D341Med (cell line): ENCODE measurements at places on chromosomes 2 and 18.

GRCh38 chr2:141557329-141558095, 573.3 kb downstream of the LRP1B start:
- DNase-seq = no peak

GRCh38 chr2:19744456-19745199, 157.2 kb downstream of the TTC32 start:
- DNase-seq = no peak

- no peak for DNase-seq
Measured at GRCh38 chr18:77223653-77224052, 26.0 kb upstream of the GALR1 start.

DNA sequence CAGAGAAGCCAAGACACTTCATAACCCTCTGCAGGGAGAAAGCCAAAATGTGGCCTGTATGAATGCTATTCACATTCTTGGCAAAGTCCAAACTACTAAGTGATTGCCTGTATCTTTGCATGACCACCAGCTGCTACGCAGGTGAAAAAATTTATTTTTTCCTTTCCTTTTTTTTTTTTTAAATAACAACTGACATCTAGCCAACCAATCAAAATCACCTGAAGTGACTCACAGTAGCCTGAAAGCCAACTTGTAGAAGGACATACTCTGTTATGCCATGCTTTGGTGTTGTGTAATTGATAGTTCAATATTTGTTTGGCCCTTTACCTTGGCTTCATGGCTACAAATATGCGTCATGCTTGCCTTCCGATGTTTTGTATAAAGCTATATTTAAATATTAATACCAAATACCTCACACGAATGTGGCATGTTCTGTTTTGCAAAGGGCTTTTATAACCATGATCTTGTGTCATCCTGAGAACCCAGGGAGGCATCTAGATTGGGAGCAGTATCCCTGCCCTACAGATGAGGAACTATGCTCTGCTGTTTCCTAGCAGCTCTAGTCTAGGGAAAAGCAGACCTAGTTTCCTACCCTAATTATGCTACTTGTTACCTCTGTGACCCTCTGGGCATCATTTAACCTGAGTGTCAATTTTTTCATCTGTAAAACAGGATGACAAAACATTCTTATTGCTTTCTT, 102.1 kb downstream of the MYOM1 start:
- DNase-seq = no peak

- DNase-seq = no peak
Measured at GRCh38 chr2:84288293-84288692, 170.8 kb downstream of the SUCLG1 start.

- no peak for DNase-seq
Measured at GRCh38 chr2:38875227-38875575, 533 bp downstream of the DHX57 start.

GRCh38 chr2:16633621-16634430, 31.8 kb downstream of the CYRIA start:
- no peak for DNase-seq

DNA sequence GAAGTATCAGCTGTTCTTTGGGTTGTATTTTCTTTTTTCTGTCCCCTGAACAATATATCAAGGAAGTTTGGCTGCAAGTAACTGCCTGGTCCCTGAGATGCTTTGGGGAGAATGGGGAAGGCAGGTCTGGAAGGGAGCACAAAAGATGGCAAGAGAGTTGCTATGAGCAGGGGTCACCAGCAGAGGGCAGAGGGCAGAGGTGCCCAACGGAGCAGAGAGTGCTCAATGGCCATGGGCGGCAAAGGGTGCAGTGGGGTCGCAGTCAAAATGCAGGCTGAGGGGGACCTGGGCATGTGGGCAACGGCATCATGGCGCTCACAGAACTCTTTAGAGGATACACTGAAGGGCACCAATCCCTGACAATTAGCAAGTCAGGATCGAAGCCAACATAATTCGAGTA, 107.7 kb upstream of the ATP8B1 start:
- DNase-seq = no peak

- no peak for DNase-seq
Measured at GRCh38 chr2:241126201-241126611, 23.1 kb downstream of the PASK start.

- DNase-seq = no peak
Measured at GRCh38 chr2:9877026-9877425, 33.8 kb downstream of the TAF1B start.

DNA sequence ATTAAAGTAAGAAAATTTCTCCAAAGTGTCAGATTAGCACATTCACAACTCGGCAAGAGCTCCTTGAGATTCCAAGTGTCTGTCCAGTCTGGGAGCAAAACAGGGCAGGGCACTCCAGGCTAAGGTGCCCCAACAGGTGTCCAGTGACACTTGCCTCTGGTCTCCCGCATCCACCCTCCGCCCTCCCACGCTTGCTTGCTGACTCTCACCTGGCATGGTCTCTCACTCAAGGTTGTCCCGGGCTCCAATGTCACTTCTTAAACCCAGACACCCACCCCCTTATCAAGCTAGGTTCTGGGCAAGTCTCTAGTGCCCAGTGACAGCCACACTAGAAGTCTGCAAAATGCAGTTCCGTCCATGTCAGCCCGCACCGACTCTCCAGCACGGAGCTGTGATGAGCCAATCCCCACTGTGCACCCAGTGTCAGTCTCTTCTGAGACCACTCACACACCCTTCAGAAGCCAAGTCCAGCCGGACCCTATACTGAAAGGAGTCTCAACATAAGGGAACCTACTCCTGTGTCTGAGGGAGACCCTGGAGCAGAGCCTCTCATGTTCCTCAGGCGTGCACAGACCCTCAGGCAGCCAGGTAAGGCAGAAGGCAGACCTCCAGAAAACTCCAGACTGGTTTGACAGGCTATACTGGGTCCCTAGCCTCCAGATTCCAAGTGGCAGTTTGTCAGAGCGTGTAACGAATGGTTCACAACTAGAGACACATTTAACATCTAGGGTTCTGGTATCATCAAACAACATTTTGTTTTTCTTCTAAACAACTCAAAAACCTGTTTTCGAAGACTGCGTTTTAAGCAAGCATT, 45.6 kb downstream of the HDLBP start:
- DNase-seq = no peak

DNA sequence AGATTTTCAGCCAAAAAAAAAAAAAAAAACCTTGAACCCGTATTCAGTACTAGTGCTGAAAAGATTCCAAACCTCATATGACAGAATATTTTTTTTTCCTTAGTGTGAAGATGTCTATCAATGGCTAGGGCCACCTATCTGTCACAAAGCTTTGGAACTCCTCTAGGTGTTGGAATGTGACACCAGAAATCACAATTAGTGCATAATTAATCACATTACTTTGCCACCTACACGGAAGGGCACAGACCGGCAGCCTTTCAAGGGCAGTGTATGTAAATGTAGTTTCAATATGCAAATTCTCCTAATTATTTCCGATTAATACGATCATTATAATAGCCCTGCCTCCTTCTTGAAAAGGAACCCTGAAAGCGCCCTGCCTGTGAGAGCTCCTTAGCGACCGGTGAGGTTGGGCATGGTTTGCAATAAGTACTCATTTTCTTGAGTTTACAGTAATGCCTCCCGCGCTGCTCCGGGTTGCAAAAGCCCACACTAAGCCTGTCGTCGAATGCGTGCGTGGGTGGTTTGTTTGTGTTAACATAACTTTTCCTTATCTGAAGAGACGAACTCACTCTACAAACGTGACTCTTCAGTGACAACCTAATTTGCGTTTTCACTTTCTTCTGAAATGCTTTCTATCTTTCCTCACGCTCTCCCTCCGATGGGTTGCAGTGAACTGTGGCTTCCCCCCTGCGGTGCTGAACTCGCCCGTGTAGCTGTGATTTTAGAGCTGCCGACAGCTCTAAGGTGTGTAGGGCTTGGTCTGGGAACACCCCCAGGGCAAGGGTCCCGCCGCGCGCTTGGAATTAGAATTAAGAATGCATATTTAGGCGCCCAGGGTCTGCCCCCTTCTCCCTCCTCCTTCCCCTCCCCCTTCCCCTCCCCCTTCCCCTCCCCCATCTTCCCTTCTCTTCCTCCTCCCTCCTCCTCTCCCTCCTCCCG, 765 bp upstream of the ID2 start:
- peak; percentile 51 for DNase-seq

DNA sequence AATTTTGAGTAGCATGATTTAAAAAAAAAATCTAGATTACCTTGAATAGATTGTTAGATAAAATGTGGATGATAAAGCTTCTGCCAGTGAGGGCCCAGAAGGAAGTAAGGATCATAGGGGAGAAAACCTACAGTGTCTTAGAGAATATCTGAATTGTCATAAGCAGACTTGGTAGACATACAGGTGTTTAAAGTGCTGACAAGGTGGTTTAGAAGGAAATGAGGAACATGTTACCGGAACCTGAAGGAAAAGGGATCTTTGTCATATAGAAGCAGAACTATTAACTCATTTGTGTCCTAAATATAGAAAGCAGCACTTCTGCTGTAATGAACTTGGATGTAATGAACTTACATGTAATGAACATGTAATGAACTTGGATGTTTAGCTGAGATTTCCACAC, 94.9 kb upstream of the TTC27 start:
- no peak for DNase-seq

GRCh38 chr2:98016908-98017670, 21.3 kb upstream of the TMEM131 start:
- DNase-seq = no peak

GRCh38 chr18:22813648-22814328, 119.3 kb upstream of the RBBP8 start:
- peak; percentile 69 for DNase-seq

DNA sequence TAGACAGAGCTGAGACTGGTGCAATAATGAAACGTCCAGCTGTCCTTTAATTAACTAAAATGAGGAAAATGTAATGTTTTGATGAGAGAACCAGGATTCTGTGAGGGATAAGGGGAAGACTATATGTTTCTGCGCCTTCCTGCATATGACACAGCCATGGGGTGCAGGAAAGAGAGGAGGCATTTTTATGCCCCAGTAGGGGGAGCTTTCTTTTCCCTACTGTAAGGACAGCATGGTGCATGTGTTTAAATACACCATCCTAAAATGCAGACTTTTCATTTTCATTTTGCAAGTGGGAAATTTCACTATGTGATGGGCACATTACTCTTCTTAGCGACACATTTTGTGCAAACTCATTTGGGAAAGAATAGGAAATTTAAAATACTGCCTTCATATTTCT, 446.1 kb downstream of the ARHGAP15 start:
- DNase-seq = peak; percentile 33

DNA sequence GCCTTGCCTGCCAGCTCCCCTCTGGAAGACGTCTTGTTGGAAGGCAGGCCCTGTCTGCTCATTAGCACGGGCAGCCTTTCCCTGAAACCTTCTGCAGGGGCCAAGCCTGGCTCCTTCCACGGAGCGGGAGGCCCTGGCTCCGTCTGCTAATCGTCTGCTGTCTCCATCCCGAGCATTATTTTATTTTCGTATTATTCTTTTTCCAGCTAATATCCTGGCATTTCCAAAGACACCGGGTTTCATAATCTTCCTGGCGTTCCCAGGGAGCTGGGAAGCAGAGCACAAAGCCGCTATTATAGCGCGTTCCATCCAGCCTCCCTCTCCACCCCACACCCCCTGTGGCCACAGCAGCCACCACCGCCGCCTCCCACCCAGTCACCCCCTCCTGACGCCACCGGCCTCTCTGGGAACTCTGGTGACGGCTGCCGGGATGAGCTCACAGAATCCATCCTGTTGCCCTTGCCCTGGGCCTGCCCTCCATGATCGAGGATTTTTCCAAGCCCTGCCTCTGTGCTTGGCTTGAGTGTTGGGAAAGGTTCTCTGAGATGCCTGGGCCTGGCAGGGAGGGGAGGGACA, 125.5 kb downstream of the DYSF start:
- DNase-seq = no peak

GRCh38 chr2:64982311-64982857, 6.8 kb upstream of the SLC1A4 start:
- no peak for DNase-seq

- no peak for DNase-seq
Measured at GRCh38 chr2:240896871-240897692, 1.1 kb upstream of the MAB21L4 start.

GRCh38 chr2:160730296-160730995, 236.8 kb upstream of the RBMS1 start:
- no peak for DNase-seq

- no peak for DNase-seq
Measured at GRCh38 chr2:229050133-229050532, 221.0 kb downstream of the PID1 start.

DNA sequence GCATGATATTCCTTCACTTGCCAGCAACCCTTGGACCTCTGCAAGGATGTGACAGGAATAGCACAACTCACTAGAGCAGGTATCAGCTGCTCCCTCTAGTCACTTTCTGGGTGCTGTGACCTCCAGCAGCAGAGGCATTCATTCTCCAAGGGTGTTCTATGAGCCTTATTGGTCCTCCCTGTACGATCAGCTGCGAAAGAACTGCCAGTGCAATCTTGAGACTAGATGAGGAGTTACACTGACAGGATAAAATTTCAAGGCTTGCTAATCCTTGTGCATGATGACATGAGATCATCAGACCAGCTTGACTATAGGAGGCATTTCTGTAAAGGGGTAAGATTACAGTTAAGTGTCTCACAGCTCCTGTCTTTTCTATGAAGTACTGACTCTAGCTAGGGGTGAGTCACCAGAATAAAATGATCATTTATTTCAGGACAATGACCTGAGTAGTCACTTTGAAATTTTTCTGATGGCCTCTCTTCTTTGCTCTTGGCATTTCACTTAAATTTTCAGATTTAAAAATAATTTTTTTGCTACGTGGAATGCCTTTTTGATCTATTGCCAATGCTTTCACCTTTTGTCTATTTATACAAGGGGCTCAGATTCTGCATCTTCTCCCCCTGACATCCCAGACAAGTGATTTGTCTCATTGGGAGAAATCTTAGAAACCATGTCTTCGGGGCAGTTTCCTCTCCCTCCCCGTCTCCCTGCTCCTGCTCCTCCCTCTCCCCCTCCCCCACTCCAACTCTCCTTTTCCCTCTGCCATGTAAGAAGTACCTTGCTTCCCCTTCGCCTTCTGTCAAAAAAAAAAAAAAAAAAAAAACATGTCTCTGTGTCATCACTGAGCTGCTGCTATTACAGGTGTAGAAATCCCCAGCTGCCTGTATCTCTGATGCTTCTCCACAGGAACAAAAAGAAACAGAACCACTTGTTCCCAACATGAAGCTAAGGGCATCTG, 49.2 kb upstream of the FRZB start:
- peak; percentile 26 for DNase-seq

DNA sequence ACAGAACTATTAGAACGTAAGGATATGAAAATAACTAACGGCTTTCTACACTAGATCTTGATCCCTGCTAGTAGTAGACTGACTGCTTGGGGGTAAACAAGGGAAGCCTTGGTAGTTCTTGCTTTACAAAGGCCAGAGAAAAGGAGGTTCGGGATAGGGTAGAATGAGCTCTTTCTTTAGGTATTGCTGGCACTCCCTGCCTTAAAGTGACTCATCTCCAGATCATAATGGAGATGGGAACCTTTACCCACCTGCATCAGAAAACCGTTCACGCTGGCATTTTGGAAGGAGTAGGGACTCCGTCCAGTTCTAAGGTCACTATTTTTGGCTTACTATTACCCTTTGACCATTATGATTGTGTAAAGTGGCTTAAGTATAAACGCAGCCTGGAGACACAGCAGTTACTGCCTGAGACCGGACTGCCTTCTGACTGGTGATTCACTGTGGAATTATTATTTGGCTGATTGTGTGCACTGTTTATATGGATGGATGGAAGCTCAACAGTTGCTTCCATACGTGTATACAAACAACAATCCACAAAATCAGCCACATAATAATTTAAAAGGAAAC, 482.5 kb downstream of the STK39 start:
- no peak for DNase-seq

- no peak for DNase-seq
Measured at GRCh38 chr2:196289000-196289399, 117.6 kb upstream of the STK17B start.

GRCh38 chr18:58975296-58975695, 110.6 kb downstream of the ZNF532 start:
- DNase-seq = no peak

- no peak for DNase-seq
Measured at GRCh38 chr18:69567813-69568488, 167.3 kb downstream of the DOK6 start.
